ENCODE measurements at places on chromosomes 3 and 15. TPM values are rescaled to one million over a fixed set of nuclear protein-coding genes. Genes with fewer than 3 reads are reported as not detected.

SOX14 gene
- total RNA-seq: not detected

CHRM5 gene
- total RNA-seq: not detected

ACSBG1 gene
- 0.22 TPM for total RNA-seq

MORC1 gene
- total RNA-seq: not detected

MYL3 gene
- 1.2 TPM for total RNA-seq

LIPC gene
- not detected for total RNA-seq

KNG1 gene
- not detected for total RNA-seq

WNT7A gene
- total RNA-seq: 7.4 TPM

METTL6 gene
- total RNA-seq: 10.5 TPM

SHF gene
- 1.4 TPM for total RNA-seq

SLCO2A1 gene
- total RNA-seq: 131 TPM

PCNP gene
- 79.6 TPM for total RNA-seq

RASGRF1 gene
- 64.6 TPM for total RNA-seq
